K562 (cell line): ENCODE measurements at places on chromosomes 5 and 9. TPM values are rescaled to one million over a fixed set of nuclear protein-coding genes. Genes with fewer than 3 reads are reported as not detected.

GRCh38 chr9:131624636-131625507 lies 79.5 kb downstream of the PRRT1B start:
- DNase-seq, result no peak

DNA sequence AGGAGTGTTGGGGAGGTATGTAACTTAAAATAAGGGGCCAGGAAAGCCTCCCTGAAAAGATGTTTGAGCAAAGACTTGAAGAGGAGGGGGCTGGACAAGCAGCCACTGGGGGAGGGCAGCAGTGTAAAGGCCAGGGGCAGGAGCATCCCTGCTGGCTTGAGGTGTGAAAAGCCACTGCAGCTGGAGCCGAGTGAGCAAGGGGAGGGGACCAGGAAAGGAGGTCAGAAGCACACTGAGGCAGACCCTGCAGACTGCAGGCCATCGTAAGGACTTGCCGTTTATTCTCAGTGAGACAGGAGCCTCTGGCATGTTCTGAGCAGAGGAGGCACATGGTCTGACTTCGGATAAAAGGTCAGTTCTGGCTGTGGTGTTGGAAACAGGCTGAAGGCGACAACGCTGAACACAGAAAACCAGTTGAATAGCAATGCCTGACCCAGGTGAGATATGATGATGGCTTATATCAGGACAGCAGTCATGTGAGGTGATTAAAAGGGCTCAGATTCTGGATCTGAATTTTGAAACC lies 10.2 kb upstream of the ERGIC1 start:
- DNase-seq, result no peak

GRCh38 chr5:126253406-126253805 lies 169.8 kb upstream of the GRAMD2B start:
- no peak for DNase-seq

DNA sequence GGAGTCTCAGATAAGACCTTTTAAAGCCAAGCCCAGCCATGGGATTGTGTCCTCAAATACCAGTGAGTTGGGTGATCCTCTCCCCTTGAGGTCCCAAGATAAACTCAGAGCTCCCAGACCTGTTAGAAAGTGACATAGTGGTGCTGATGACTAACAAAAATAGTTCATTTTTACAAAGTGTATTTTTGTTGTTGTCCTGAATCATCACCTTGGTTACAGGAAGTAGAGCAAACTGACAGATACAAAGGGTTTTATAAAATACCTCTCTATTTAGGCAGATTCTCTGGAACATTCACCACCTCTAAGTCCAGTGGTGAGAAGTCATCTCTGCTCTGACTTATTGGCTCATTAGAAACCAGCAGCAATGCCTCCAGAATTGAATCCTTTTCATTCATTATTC lies 259.3 kb downstream of the CEMIP2 start:
- DNase-seq, result no peak

DNA sequence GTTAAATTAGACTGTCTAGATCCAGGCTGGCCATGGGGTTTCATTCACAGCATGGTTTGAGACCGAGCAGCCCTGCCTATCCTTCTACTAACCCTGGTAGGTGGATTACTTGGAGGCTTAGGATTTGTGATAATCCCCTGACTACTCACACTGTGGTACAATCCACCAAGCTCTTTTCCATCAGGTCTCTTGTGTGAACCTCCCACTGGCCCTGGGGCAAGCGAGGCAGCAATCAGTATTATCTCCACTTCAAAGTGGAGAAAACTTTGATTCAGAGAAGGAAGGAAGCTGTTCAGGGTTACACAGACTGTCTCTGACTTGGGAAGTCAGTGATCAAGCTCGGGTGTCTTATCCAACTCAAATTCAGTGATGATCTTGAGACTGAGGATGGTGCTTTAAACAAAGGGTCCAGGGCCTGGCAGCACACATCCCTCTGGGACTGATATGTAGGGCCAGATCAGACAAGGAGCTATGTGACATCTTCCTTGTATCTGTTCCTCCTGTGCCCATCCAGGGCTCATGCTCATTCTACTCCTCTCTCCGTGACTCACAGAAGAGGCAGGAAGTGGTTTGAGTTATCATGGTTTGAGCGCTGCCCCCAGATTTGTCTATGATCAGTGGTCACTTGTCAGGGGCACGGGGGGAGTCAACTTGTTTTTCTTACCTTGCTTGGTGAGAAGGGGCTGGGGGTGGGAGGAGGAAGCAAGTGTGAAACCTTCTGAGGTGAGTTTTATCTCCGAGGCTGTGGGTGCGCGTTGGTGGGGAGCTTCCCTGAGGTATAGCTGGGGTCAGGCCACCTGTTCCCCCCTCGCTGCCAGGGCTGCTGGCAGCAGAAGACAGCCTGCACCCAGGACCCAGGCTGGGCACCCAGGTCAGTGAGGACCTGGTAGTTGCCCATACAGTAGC lies 48.6 kb downstream of the RGS3 start:
- DNase-seq, result no peak

GRCh38 chr9:131747352-131747751 lies 7.5 kb upstream of the RAPGEF1 start:
- peak; percentile 34 for DNase-seq

GRCh38 chr5:133605323-133605722 lies 7.0 kb downstream of the FSTL4 start:
- no peak for DNase-seq

GRCh38 chr5:78563621-78564020 lies 85.0 kb downstream of the LHFPL2 start:
- DNase-seq, result no peak

DNA sequence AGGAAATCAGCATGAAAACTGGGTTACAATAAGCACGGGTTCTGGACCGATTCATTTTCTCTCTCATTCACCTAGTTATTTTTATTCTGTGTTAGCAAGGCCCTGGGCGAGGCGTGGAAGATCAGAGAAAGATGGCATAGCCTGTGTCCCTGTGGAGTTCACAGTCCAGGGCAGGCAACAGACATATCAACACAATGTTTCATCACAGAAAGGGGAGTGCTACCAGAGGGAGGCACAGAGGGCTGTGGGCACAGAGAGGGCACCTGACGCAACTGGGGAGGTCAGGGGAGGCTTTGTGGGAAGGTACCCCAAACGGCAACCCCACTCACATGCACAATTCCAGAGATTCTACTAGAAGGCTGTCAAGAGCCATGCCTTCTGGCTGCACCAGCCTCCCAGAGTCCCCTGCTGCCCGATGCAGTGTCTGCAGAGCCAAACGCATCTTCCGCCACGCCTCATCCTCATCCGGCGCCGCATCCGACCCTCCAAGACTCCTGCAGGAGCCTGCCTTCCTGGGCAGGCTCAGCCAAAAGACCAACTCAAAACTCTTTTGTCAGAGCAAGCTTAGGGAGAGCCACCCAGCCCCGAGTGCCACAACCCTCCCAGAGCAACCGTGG lies 1.4 kb downstream of the FAM193B start:
- DNase-seq, result no peak

DNA sequence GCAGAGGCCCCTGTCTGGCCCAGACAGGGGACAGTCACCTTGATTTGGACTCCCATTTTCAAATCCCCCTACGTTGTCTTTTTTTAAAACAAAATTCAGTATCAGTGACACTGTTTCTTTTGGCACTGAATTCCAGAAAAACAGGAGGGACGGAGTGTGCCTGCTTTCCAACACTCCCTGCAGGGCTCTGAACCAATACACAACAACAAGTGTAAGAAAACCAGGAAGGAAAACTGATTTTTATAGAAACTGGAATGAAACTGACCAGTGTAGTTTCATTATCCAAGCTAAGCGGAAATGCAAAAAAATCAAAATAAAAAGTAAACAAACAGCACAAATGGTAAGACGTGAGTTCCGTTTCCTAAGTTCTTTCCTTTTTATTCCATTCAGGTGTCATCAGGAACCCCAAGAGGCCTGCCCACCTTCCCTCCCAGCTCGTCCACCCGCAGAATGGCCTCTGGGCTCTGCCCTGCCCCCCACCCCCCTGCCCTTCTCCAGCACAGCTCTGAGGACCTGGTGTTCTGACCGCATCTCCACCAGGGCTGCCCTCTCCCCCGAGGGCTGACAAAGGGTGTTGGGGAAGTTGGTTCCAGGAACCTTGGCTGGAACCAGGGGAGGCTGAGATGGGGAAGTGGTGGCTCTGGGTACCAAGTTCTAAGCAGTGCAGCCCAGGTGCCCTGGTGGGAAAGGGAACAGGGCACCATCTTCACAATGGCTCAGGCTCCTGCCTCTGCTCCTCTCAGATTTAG lies 73.6 kb downstream of the PSD2 start:
- DNase-seq, result no peak

DNA sequence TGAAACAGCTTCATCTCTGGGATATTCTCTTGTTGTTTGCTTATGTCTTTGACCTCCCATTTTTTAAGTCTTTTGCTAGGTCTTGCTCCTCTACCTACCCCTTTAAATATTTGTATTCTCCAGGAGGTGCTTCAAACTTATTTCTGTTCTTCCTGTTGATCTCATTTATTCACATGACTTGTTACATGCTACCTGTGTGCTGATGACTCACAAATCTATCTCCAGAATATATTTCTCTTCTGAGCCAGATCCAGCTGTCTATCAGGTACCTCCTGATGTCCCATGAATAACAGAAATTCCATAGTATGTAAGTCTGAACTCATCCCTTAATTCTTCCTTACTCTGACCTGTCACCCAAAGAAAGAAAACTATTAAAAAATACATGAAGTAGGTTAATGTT lies 11.0 kb downstream of the NIPBL start:
- no peak for DNase-seq

- DNase-seq, result no peak
Observed at GRCh38 chr5:60690326-60690725, 9.6 kb downstream of the DEPDC1B start.

- DNase-seq, result no peak
Observed at GRCh38 chr9:92353051-92353450, 27.3 kb downstream of the CENPP start.

The BAAT gene
- 0.27 and 0.36 TPM in 2 replicates for total RNA-seq

The SLC36A2 gene
- total RNA-seq, result not detected in 2 replicates

The INSL6 gene
- not detected in 2 replicates for total RNA-seq

The CNTNAP3 gene
- 0.20 and 0.22 TPM in 2 replicates for total RNA-seq
